ENCODE measurements at places on chromosomes 13 and 19. TPM values are rescaled to one million over a fixed set of nuclear protein-coding genes. Genes with fewer than 3 reads are reported as not detected.

Gene SRRM5
- total RNA-seq: 0.42 TPM

GRCh38 chr13:51892657-51893056, 30.9 kb downstream of the CCDC70 start:
- no peak overlapping the region for H3K27ac ChIP-seq
- no peak for DNase-seq
- peaks cover 12% of the 10 kb centered on the region for H3K4me1 ChIP-seq
- 0 out of 2 replicates have a peak, but pooled peaks cover 3% of the 10 kb centered on the region for H3K36me3 ChIP-seq

Gene SIGLEC10
- total RNA-seq: 0.44 TPM

Gene SHANK1
- total RNA-seq: 3.9 TPM

- H3K36me3 ChIP-seq: peaks cover 12% of the 10 kb centered on the region
- H3K27me3 ChIP-seq: no peaks in the 10 kb centered on the region
- no peak for DNase-seq
- H3K4me3 ChIP-seq: no peak overlapping the region
- peaks cover 13% of the 10 kb centered on the region for H3K4me1 ChIP-seq
- H3K27ac ChIP-seq: no peak overlapping the region
Observed at GRCh38 chr13:76621705-76622104, 264.5 kb downstream of the KCTD12 start.

Gene CYP2A7
- total RNA-seq: 0.21 TPM

DNA sequence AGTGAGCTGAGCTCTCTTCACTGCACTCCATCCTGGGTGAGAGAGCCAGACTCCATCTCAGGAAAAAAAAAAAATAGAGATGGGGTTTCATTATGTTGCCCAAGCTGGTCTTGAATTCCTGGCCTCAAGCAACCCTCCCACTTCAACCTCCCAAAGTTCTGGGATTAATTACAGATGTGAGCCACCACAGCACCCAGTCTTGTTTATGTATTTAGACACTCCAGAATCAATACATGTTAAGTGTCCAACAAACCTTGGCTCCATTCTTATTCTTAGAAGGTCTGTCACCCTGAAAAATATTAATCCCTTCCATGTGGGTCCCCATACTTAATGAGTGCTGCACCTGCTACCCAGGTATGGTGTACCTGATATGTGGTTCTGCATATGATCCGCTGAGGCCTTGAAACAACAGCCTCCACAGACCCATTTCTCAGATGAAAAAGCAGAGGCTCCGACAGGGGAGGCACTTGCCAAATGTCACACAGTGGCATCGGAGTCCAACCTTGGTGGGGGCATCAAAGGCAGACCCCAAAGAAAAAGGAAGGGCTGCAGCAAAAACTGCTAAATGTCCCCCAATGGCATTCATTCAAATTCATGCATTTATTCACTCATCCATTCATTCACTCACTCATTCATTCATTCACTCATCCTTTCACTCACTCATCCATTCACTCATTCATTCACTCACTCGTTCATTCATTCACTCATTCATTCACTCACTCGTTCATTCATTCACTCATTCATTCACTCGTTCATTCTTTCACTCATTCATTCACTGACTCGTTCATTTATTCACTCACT, 16.7 kb downstream of the TICAM1 start:
- peaks cover 27% of the 10 kb centered on the region for H3K27me3 ChIP-seq
- peaks cover 2% of the 10 kb centered on the region for H3K4me1 ChIP-seq
- H3K36me3 ChIP-seq: no peaks in the 10 kb centered on the region
- no peak for DNase-seq
- peak overlapping the region; percentile 58 for H3K4me3 ChIP-seq
- no peak overlapping the region for H3K27ac ChIP-seq

DNA sequence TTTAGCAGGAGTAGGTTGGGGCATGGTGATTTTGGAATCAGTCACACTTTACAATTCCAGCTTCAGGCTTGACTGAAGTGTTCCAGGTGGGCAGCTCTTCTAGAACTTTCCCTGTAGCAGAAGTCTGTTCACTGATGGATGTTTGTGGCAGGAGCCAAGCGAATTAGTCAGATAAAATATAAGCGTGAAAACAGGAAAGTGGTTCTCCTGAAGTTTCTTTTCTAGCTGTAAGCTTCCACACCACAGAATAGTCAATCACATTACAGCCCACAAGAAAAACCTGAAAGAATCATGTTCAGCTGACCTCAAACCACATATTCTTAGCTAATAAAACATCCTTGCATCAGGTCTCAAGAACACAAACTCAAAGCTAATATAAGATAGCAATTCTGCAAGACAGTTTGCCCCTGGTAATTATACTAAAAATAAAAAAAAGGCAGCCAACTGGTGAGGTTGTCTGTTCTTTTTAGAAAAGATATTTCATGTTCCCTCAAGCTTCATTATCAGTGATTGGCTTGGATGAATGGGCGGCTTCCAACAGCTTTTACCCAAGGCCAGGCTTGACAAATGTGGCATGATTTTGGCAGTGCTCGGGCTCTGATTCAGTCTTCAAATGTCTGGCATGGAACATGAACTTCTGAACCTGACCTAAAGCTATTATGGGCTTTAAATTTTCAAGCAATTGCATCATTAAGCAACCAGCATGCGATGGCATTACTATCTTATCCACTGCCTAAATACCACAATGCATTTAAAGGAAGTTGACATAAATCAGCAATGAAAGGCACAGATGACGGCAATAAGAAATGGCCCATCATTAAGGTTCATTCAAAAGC, 136.8 kb downstream of the DCLK1 start:
- DNase-seq: no peak
- H3K4me3 ChIP-seq: no peak overlapping the region
- no peaks in the 10 kb centered on the region for H3K27me3 ChIP-seq
- no peaks in the 10 kb centered on the region for H3K36me3 ChIP-seq
- peak overlapping the region; percentile 40 for H3K27ac ChIP-seq

DNA sequence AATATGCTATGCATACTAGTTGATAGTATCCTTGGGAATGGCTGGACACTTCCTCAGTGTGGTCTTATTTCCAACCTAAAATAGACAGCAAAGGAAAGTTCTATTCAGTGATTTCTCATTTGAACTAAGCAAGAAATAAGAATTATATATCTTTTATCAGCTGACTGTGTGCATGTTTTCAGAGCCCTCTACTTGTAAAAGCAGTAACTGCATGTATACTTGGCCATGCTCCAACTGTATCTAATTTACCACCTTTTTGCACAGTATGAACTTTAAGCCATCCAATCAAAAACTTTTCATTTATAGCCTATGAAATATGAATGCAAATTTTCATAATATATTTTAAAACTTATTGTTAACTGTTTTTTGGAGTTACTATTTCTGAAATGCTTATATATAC, 136.4 kb upstream of the PCDH9 start:
- no peak overlapping the region for H3K27ac ChIP-seq
- peaks cover 3% of the 10 kb centered on the region for H3K4me1 ChIP-seq
- DNase-seq: no peak
- no peaks in the 10 kb centered on the region for H3K27me3 ChIP-seq
- no peak overlapping the region for H3K4me3 ChIP-seq

- peaks cover 30% of the 10 kb centered on the region for H3K36me3 ChIP-seq
- H3K4me3 ChIP-seq: no peak overlapping the region
- DNase-seq: no peak
- no peaks in the 10 kb centered on the region for H3K27me3 ChIP-seq
Observed at GRCh38 chr13:22629374-22629773, 551.4 kb upstream of the SGCG start.

- H3K4me1 ChIP-seq: peaks cover 8% of the 10 kb centered on the region
- H3K36me3 ChIP-seq: peaks cover 4% of the 10 kb centered on the region
- no peak overlapping the region for H3K27ac ChIP-seq
- DNase-seq: no peak
Observed at GRCh38 chr13:73608711-73609485, 525.3 kb downstream of the KLF12 start.

GRCh38 chr19:30671367-30671619, 299.1 kb downstream of the ZNF536 start:
- H3K4me3 ChIP-seq: no peak overlapping the region
- DNase-seq: no peak
- peaks cover 8% of the 10 kb centered on the region for H3K4me1 ChIP-seq
- H3K36me3 ChIP-seq: no peaks in the 10 kb centered on the region

- H3K27ac ChIP-seq: no peak overlapping the region
- no peaks in the 10 kb centered on the region for H3K27me3 ChIP-seq
- no peak overlapping the region for H3K4me3 ChIP-seq
Observed at GRCh38 chr13:93265800-93266199, 39.2 kb downstream of the GPC6 start.

DNA sequence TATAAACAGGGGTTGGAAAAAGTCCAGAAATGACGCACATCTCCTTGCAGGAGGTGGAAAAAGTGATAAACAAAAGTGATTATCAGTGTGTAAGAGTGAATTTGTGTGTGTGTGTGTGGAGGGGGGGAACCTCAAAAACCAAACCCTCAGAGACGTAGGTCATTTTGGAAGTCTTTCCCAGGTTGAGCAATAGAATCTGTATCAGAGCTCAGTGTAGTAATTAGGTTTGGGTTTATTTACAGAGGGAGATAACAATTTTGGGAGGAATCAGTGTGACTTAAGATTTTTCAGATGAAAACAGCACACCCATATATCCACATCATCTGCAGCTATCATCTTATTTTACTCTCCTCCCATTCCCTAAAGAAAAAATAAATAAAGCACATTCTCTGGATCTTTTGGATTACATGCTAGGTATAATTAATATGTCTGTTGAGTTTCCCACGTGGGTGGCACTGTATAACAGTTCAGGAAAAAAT, 406.4 kb downstream of the FGF9 start:
- no peaks in the 10 kb centered on the region for H3K36me3 ChIP-seq
- peaks cover 17% of the 10 kb centered on the region for H3K4me1 ChIP-seq
- H3K4me3 ChIP-seq: no peak overlapping the region

DNA sequence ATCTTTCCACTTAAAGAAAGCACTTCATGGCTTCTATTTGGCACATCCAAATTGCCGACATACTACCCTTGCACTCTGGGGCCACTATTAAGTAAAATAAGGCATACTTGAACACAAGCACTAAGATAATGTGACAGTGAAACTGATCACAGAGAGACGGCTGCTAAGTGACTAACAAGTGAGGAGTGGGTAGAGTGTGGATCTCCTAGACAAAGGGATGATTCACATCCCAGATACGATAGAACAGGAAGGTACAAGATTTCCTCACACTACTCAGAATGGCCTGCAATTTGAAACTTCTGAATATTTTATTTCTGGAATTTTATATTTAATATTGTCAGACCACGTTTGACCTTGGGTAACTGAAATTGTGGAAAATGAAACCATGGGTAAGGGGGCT, 1721.8 kb upstream of the SPRY2 start:
- no peak for DNase-seq
- H3K4me1 ChIP-seq: no peaks in the 10 kb centered on the region
- no peaks in the 10 kb centered on the region for H3K36me3 ChIP-seq

- H3K36me3 ChIP-seq: peaks cover 15% of the 10 kb centered on the region
- H3K27me3 ChIP-seq: no peaks in the 10 kb centered on the region
- no peak overlapping the region for H3K27ac ChIP-seq
- H3K4me1 ChIP-seq: no peaks in the 10 kb centered on the region
- H3K4me3 ChIP-seq: no peak overlapping the region
- no peak for DNase-seq
Observed at GRCh38 chr19:48053856-48054255, 10.0 kb upstream of the CABP5 start.

DNA sequence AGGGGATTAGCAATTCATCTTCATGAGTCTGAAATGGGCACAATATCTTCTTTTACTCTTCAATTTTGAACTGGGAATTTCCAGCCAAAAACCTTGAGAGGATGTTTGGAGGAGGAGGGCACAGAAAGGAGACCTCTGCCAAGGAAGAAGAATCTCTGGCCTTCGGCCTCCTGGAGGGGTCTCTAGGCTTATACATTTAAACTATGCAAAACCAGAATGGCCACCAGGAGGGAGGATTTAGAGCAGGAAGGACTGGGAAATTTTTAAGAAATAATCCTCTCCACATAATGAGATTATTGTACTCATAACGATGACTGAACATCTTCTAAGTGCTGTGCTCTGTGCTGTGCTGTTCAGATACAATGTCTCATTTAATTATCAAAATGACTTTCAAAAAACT, 325.9 kb downstream of the NDFIP2 start:
- H3K36me3 ChIP-seq: no peaks in the 10 kb centered on the region
- H3K27me3 ChIP-seq: no peaks in the 10 kb centered on the region
- H3K27ac ChIP-seq: no peak overlapping the region
- peaks cover 63% of the 10 kb centered on the region for H3K4me1 ChIP-seq
- H3K4me3 ChIP-seq: no peak overlapping the region
- no peak for DNase-seq

DNA sequence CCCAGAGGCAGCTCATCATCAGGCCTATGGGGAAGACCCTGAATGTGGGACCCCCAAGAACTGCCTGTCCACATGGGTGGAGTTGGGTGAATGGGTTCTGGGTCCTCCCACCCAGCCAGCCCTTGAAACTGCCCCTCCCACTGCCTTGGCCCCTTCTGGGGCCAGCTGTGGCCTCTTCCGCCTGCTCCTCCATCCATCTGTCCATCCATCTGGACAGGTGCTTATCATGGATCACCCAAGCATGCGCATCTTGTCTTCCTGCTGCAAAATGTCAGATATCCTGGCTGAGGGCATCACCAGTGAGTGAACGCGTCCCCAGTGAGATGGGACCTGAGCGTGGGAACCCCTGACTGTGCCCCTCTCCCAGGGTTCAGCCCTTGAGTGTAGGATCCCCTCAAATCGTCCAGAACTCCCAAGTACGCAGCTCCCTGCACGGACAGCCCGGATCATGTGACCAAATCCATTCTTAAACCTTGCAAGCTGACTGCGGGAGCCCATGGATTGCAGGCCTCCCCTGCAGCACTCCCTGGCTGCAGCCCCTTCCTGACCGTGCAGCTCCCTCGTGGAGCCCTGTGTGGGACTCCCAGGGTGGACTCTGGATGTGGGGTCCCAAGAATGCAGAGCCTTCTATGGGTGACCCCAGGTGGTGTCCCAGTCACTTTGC, 2.0 kb downstream of the STXBP2 start:
- peaks cover 7% of the 10 kb centered on the region for H3K36me3 ChIP-seq
- DNase-seq: no peak
- H3K4me3 ChIP-seq: peak overlapping the region; percentile 6
- H3K27ac ChIP-seq: peak overlapping the region; percentile 74

Gene PSG11
- total RNA-seq: not detected

DNA sequence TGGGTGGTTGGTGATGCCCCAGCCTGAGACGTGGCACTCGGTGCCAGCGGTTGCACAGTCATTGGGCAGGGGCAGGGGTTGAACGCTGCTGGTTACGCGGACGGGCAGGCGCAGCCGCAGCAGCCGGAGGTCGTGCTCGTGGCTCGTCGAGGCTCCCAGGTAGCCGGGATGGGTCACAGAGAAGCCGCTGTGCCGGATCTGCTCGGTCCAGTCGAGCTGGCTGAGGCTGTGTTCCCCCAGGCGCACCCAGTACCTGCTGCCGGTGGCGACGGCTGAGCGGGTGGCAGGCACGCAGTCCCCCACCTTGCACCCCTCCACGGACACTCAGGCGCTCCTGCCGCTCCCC, 2.9 kb downstream of the KLK12 start:
- no peaks in the 10 kb centered on the region for H3K36me3 ChIP-seq
- no peak for DNase-seq
- H3K27me3 ChIP-seq: peaks cover 6% of the 10 kb centered on the region
- no peak overlapping the region for H3K4me3 ChIP-seq

- H3K27me3 ChIP-seq: peaks cover 10% of the 10 kb centered on the region
- DNase-seq: no peak
- H3K36me3 ChIP-seq: no peaks in the 10 kb centered on the region
- H3K4me1 ChIP-seq: no peaks in the 10 kb centered on the region
- no peak overlapping the region for H3K27ac ChIP-seq
Observed at GRCh38 chr19:41700381-41701195, 7.8 kb upstream of the CEACAM5 start.

Gene IRGC
- total RNA-seq: not detected

Gene AZU1
- total RNA-seq: 3.3 TPM

Gene KIR2DL3
- total RNA-seq: not detected

Data from WTC11 (cell line).